ENCODE measurements at places on chromosomes 5 and 9. TPM values are rescaled to one million over a fixed set of nuclear protein-coding genes. Genes with fewer than 3 reads are reported as not detected.

The HACD4 gene
- polyA plus RNA-seq, result 4.8 TPM

The MYMK gene
- 0.13 TPM for polyA plus RNA-seq

The MCTP1 gene
- 4.8 TPM for polyA plus RNA-seq

The ZNF454 gene
- polyA plus RNA-seq, result 2.9 TPM

The PIP5KL1 gene
- polyA plus RNA-seq, result 0.79 TPM

The HAVCR1 gene
- 0.48 TPM for polyA plus RNA-seq

The ZNF474 gene
- polyA plus RNA-seq, result 0.64 TPM

The LRRC26 gene
- 12.0 TPM for polyA plus RNA-seq

The INSYN2B gene
- 0.34 TPM for polyA plus RNA-seq

The GFI1B gene
- polyA plus RNA-seq, result 6.2 TPM

The HSPA4 gene
- 68.3 TPM for polyA plus RNA-seq

The SQSTM1 gene
- 165 TPM for polyA plus RNA-seq

The STKLD1 gene
- polyA plus RNA-seq, result 2.4 TPM

The RNF183 gene
- polyA plus RNA-seq, result 0.91 TPM

The SPATA6L gene
- polyA plus RNA-seq, result 7.2 TPM

The IL3 gene
- polyA plus RNA-seq, result not detected

The LPAR1 gene
- polyA plus RNA-seq, result 22.4 TPM

The SAPCD2 gene
- 12.1 TPM for polyA plus RNA-seq

The IRX4 gene
- polyA plus RNA-seq, result not detected

The RANBP17 gene
- polyA plus RNA-seq, result 5.8 TPM

The PCDHGA5 gene
- 1.5 TPM for polyA plus RNA-seq

The SLC31A2 gene
- 11.4 TPM for polyA plus RNA-seq

The ATG12 gene
- polyA plus RNA-seq, result 74.4 TPM

The TMEM252 gene
- 2.4 TPM for polyA plus RNA-seq

The PCDHA8 gene
- 0.43 TPM for polyA plus RNA-seq

The IL4 gene
- not detected for polyA plus RNA-seq

The PCDHGB4 gene
- polyA plus RNA-seq, result 1.4 TPM

The CBY3 gene
- 1.2 TPM for polyA plus RNA-seq

The KIF4B gene
- 0.01 TPM for polyA plus RNA-seq

The PRDM9 gene
- polyA plus RNA-seq, result not detected

The SAXO1 gene
- 0.06 TPM for polyA plus RNA-seq

The SERINC5 gene
- 44.8 TPM for polyA plus RNA-seq

The CKMT2 gene
- 2.7 TPM for polyA plus RNA-seq

The PRDM12 gene
- 0.04 TPM for polyA plus RNA-seq

The ARID3C gene
- 0.12 TPM for polyA plus RNA-seq

The FBXL17 gene
- 20.4 TPM for polyA plus RNA-seq

The AKNA gene
- polyA plus RNA-seq, result 12.0 TPM

The RECK gene
- polyA plus RNA-seq, result 9.1 TPM

The ANKRD33B gene
- polyA plus RNA-seq, result 0.88 TPM

The ST8SIA4 gene
- polyA plus RNA-seq, result 4.7 TPM

The NEUROG1 gene
- polyA plus RNA-seq, result not detected

The MVB12B gene
- 13.4 TPM for polyA plus RNA-seq

The CCIN gene
- polyA plus RNA-seq, result 0.07 TPM

The LRRC70 gene
- 4.2 TPM for polyA plus RNA-seq

The PHYHD1 gene
- 19.0 TPM for polyA plus RNA-seq

The CCNI2 gene
- polyA plus RNA-seq, result 10.1 TPM

The RPL35 gene
- polyA plus RNA-seq, result 1,710 TPM

The S1PR3 gene
- polyA plus RNA-seq, result 10.4 TPM

The CDH10 gene
- 0.52 TPM for polyA plus RNA-seq

The SUSD3 gene
- polyA plus RNA-seq, result 7.6 TPM

The DRD1 gene
- polyA plus RNA-seq, result 0.04 TPM

The IL31RA gene
- 0.03 TPM for polyA plus RNA-seq

The CYLC2 gene
- polyA plus RNA-seq, result not detected

The GABRP gene
- polyA plus RNA-seq, result 0.13 TPM

The PCDHA10 gene
- polyA plus RNA-seq, result 1.1 TPM

The NHP2 gene
- 83.3 TPM for polyA plus RNA-seq

The SLC46A2 gene
- polyA plus RNA-seq, result 0.43 TPM
